ENCODE measurements at places on chromosomes 7 and 10.
A peak's percentile ranks its signal among the peaks of the same experiment; 100 is the strongest.

DNA sequence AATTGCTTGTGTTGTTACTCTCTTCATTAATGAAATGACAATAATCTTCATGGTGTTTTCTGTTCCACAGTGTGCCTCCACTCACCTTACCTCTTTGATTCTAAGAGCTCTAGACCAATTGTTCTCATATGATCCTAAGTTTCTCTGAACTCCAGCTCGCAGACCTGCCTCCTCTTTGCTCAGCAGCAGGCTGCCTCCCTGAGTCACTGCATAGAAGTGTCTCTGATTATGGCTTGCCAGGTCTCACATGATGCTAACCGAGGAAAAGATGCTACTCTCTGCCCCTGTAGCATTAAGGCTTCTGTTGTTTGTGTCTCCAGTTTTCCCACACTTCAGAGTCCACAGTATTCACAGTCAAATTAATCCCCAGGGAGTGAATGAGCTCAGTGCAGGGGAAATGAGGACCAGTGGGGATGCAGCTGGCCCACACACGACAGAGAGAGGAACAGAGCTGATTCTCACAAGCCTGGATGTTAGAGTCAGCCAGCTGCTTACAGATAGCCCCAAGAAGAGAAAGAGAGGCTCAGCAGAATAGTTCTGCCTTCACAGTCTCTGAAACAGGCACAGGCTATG, 145.9 kb upstream of the EGR2 start:
- no peak for DNase-seq

DNA sequence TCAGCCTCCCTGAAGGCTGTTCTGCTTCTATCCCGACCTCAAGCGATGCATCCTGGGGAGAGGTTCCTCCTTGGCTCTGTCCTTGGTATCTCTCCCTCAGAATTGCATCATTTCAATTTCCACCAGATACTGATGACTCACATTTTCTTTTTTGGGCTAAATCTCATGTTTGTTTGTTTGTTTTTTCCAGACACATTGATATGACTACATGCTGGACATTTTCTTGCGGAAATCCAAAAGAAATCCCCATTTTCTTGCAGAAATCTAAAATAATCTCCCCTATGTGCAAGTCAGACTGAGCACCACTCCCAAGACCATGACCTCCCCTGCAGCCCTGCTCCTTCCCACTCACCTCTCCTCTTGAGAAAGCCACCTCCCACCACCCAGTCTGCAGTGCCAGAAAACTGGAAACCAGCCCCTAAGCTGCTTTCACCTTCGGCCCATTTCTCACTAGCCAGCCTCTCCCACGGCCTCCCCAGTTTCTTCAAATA, 260.2 kb upstream of the PRKCQ start:
- no peak for DNase-seq

- DNase-seq: no peak
Observed at GRCh38 chr10:21330628-21331020, 194.9 kb downstream of the SKIDA1 start.

DNA sequence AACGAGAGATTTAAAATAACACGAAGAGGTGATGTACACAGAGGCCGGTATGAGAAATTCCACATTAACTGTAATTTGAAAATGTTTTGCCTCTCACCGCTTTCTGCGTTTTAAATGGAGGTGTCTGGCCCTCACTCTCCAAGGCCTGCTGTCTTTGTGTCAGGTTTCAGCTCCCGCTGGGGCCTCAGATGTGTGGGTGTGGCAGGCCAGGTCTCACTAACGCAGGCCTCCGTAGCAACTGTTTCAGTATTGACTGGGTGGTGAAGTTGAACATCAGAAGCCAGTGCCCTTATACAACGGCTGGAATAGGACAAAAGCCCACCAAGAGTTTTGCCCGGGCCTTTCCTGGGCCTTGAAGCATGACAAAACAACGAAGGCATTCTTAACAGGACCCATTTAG, 303.1 kb downstream of the ADARB2 start:
- no peak for DNase-seq

DNA sequence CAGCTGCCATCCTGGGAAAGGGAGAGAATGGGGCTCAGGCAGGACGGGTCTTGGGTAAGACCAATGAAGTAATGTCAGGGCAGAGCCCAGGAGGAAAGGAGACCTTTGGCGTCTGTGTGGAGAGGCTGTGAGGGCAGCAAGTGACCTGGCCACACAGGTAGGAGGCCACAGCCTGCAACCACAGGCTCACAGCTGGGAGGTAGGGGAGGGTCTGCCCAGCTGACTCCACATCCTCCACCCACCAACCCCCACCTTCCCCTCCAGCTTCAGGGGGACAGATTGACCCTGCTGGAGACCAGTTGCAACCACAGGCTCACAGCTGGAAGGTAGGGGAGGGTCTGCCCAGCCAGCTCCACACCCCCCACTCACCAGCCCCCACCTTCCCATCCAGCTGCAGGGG, 262.2 kb upstream of the TCERG1L start:
- DNase-seq: no peak

DNA sequence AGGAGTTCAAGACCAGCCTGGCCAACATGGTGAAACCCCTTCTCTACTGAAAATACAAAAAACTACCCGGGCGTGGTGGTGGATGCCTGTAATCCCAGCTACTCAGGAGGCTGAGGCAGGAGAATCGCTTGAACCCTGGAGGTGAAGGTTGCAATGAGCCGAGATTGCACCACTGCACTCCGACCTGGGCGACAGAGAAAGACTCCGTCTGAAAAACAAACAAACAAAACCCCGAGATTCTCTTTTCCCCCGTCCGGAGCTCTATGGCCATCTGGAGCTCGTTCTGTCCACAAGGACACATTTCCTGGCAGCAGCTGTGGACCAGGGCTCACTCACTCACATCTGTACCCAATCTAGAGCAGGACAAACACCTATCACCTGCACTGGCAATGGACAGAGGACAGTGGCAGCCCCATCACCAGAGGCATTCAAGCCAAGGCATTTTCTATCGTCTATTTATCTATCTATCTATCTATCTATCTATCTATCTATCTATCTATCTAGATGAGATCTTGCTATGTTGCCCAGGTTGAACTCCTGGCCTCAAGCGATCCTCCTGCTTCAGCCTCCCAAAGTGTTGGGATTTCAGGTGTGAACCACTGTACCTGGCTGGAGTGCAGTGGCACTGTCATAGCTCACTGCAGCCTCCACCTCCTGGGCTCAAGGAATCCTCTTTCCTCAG, 167.1 kb upstream of the TNRC18 start:
- no peak for DNase-seq

- DNase-seq: peak; percentile 79
Observed at GRCh38 chr7:100626530-100627237, 14.3 kb downstream of the MOSPD3 start.

DNA sequence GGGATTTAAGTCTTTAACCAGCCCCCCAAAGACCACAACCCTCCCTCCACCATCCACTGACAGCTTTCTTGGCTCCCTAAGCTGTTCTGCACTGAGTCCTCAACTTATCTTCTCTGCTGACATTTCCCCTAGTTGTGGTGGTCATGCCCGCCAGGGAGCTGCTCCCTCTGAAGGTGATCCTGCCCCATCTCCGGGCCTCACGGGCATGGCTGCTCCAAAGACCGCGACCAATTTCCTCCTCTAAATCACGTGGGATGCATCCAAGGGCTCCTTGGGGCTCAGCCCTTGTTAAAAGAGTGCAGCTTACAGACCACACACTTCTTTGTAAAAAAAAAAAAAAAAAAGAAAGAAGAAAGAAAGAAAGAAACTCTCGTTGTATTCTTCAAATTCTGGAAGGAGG, 27.1 kb upstream of the KLF6 start:
- DNase-seq: no peak

- no peak for DNase-seq
Observed at GRCh38 chr10:21530641-21531040, 3.4 kb upstream of the MLLT10 start.

DNA sequence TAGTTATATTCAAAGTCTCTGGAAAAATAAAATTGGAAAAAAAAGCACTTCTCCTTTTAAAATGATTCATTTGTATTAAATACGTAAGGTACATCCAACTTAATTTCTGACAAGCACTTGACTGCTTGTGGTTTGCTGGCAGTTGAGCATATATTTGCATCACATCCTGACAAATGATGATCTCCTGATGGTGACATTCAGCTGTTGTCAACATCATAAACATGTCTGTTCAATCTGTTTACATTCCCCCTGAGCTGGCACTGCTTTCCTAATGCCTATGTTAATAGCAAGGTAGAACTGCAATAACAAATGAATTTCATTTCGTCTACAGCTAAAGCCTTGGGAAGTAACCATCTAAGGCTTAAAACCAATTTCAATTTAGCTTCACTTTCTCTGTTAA, 24.4 kb downstream of the TSPAN12 start:
- DNase-seq: no peak

GRCh38 chr7:6175645-6176044, 96.8 kb downstream of the CYTH3 start:
- DNase-seq: no peak

- DNase-seq: no peak
Observed at GRCh38 chr10:99809931-99810615, 27.6 kb downstream of the ABCC2 start.

DNA sequence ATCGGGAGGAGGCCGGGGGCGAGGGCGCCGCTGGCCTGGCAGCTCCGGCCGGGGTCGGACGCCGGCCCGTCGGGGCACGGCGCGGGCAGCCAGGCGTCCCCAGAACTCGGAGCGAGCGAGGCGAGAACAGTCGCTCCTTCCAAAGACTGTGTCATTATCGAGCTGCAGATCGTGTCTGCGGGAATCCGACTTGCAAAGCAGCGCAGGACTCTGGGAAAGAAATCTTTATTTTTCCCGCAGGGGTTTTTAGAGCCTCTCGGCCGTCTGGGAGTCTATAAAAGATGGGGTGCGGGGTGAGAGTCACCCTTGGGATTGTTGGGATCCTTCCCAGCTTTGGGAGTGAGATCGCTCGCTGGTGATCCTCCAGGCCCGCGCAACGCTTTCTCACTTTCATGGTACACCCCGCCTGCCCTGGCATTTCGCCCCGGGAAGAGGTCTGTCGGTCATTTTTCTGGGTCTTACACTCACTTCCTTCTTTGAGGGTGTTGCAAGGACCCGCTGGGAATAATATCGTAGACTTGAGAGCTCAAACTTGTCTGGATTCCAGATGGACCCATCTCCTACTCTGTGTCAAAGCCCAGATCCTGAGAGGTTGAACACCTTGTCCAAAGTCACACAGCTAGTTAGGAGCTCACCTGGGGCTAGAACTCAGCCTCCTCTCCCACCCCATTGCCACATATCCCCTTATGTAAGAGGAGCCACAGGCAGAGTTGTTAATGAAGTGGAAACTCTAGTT, 1.0 kb downstream of the UBTD1 start:
- no peak for DNase-seq

DNA sequence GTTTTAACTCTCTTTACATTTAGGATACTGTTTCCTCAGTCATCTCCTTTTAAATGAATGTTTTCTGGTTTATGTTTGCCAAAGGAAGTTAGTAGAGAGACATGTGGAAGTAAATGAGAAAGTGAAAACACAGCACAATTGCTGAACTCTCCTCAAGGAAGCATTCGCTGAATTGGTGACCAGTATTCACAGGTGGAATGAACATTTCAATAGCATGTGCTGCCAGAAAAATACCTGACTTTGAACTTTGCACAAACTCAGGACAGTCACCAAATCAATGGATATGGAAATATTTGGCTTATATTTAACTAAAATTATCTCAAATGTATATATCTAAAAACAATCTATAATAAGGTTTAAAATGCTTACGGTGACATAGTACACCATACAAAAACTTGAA, 28.5 kb downstream of the TSPAN12 start:
- no peak for DNase-seq

DNA sequence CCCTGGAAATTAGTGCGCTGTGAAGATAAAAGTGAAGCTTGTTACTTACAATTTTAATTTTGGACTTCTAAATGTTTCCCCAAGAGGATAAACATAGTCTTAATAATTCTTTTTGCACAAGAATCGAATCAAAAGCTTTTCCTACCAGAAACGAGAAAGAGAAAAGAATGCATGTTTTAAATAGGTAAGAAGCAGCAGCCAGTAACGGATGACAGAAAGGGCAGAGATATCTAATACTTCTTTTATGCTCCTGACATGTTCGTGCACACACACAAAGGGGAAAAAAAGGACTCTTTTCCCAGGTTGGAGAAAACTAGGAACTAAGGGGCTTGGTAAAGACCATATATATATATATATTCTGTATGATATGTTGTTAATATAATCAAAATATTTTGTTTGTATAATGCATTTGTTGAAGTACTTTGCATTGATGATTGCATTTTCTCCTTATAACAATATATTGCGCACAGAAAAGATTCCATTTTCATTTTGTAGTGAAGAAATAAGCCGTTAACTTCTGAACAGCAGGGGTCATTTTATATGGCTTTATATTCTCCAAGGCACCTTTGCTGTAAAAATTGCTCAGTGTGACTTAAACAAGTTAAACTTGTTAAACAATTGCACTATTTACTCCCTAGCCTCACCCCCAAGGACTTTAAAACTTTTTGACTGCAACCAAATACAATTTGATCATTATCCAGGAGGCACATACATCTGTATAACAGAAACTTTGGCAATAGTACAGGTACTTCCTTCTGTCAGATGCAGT, 2.2 kb downstream of the PRKAR2B start:
- no peak for DNase-seq

- DNase-seq: no peak
Observed at GRCh38 chr10:84718877-84719616, 390.7 kb downstream of the CCSER2 start.

GRCh38 chr10:85448716-85449115, 917.9 kb downstream of the GRID1 start:
- DNase-seq: no peak

- no peak for DNase-seq
Observed at GRCh38 chr7:4065190-4065589, 616.9 kb upstream of the FOXK1 start.

DNA sequence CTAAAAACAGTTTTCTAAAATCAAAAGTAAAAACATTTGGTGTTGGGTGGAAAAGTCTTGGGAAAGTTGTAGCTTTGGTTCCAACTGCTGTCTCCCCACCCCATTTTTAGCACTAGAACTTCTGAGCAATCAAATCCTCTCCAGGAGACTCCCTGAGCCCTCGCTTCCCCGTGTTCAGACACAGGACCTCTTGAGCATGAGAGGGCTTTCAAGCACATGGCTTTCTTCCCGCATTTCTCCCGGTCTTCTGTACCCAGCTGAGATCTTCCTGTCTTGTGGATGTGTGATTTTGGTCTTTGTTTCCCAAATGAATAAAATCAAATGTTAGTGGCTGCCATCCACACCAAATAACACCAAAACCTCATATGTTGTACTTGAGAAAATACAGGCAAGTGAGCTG, 5.0 kb downstream of the CXCL12 start:
- DNase-seq: no peak

DNA sequence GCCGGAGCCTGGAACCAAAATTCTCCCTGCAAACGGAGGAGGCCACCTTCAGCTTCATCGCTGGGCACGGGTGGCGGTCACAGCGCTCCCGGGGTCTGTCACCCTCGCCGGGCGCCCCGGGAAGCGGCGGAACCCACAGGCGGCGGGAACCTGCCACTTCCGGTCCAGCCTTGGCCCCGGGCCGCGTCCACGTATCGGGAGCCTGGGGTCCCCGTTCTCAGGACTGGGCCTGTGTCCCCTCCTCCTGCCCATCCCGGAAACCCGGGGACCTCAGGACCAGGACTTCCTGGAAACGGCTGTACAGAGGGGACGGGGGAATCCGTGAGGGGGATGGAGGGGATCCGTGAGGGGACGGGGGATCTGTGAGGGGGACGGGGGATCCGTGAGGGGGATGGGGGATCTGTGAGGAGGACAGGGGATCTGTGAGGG, 25.4 kb downstream of the PDGFA start:
- DNase-seq: no peak

GRCh38 chr10:113379091-113379490, 173.8 kb upstream of the HABP2 start:
- no peak for DNase-seq

- no peak for DNase-seq
Observed at GRCh38 chr7:127678337-127678736, 26.3 kb downstream of the SND1 start.

Measured in activated T-cell treated with anti-CD3 and anti-CD28 coated beads for 1 hour (primary cell).